D721Med (cell line): ENCODE measurements at places on chromosomes 12 and 14.

GRCh38 chr14:79037106-79037505 is 866.9 kb downstream of the NRXN3 start:
- DNase-seq = no peak

DNA sequence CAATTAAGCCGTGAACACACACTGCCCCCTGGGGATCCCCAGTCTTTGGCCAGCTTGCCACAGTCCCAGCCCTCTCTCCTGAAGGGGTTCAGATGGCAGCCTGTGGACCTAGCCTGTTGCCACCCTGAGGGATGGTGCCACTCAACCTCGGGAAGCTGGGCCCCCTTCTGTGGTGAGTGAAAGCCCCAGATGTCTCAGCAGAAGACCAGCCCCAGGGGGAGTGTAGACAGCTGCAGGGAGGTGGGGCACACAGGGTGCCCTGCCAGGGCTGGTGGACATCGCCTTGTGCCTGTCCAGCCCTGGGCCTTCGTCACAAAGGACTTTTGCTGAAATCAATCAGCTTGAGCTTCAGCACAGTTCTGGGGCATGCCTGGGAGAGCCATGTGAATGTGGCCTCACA is 32.4 kb downstream of the C14orf132 start:
- no peak for DNase-seq

- no peak for DNase-seq
Measured at GRCh38 chr12:75978677-75979076, 52.9 kb downstream of the PHLDA1 start.

- no peak for DNase-seq
Measured at GRCh38 chr12:22310709-22311108, 23.8 kb downstream of the ST8SIA1 start.

GRCh38 chr12:51798501-51798900 is 50.0 kb downstream of the FIGNL2 start:
- DNase-seq = no peak

- no peak for DNase-seq
Measured at GRCh38 chr14:43855556-43855955, 651.5 kb downstream of the FSCB start.

DNA sequence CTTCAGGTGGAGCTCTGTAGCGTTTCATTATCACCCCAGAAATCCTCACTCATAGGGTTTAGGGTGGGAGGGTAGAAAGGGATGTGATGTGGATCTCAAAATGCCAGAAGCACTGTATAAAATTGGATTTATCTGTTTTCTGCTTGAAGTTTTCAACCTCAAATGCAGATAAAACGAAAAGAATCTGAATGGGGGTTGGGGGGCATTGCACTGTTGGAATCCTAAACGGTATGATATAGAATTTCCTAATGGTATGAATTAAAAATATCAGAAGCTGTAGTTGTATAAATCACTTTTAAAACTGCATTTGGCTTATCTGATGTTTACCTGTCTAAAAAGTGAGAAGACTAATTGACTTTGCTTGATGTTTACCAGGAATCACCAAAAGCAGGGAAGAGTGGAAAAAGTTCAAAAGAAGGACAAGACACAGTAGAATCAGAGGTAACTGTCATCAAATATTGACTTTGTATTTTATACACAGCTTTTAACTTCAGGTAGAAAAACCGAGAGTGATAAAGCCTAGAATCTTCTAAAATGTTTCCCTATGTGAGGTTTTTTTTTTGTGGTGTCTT is 1.1 kb downstream of the PPP2R5C start:
- no peak for DNase-seq

DNA sequence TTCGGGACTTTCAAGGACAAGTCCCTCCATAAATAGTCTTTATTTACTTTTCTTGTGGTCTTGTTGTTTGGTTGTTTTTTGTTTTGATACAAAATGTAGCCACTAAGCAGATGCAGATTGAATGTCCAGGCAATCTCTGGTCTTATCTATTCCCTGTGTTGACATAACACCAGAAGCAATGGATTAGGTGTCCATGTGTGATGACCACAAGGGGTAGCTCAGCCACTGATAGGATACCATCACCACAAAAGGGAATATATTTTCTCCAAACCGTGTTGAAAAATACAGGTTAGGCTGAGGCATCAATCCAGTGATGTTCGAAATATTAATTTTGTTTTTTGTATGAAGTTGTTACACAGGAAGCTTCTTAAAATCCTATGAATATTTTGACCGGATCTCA is 196.3 kb downstream of the EPS8 start:
- no peak for DNase-seq

- DNase-seq = no peak
Measured at GRCh38 chr12:1283316-1283715, 292.3 kb downstream of the ERC1 start.

- no peak for DNase-seq
Measured at GRCh38 chr12:93790472-93791152, 113.4 kb downstream of the CRADD start.

DNA sequence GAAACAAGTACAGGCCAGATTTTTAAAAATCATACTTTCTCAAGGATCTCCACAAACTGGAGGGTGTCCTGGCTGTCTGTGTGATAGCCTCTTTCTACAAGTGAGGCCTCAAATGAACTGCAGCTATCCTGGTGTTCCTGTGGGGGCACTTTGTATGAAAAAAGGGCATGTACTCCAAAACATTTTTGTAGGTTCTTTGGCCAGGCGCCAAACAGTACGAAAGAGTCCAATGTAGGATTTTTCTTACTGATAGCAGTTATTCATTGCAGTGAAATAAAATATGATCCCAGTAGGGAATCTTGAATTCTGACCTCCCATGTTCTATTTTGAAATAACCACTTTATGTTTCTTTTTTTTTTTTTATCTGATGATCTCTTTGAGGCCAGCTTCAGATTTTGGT is 381.7 kb downstream of the PAWR start:
- no peak for DNase-seq

DNA sequence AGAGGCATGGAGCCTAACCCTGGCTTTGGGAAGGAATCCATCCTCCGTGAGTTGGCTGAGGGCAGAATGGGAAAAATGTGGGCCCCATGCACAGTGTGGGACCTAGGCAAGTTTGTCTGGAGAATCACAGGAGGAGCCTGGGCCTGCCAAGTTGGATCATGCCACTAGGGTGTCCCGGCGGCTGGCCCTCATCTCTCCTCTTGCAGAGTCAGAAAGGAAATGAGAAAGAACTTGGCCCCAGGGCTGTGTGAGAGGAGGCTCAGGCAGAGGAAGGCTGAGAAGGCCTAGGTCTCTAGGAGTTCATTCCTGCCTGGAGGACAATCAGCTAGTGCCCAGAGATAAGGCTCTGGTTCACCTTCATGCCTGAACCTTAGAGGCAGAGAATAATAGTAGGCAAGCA is 2.5 kb upstream of the ESRRB start:
- DNase-seq = no peak

GRCh38 chr12:89225401-89225800 is 126.9 kb downstream of the DUSP6 start:
- no peak for DNase-seq

GRCh38 chr12:124694846-124695497 is 127.6 kb upstream of the NCOR2 start:
- DNase-seq = no peak

DNA sequence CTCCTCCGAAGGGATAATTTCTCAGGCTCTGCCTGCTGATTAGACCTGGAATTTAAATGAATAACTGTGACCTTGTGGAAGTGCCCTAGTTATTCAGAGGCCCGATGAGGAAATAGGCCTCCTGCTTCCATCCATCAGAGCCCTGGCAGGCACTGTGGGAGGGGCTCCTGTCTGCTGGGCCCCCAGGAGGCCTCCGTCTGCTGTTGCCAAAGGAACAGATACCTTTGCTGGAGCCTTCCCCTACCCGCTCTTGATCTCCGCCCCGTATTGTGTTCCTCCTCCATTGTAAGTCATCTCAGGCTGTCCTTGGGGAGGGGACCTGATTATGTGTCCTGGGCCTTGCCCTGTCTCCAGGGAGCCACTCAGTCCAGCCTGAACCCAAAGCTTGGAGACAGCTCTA is 112.3 kb downstream of the NRXN3 start:
- no peak for DNase-seq

DNA sequence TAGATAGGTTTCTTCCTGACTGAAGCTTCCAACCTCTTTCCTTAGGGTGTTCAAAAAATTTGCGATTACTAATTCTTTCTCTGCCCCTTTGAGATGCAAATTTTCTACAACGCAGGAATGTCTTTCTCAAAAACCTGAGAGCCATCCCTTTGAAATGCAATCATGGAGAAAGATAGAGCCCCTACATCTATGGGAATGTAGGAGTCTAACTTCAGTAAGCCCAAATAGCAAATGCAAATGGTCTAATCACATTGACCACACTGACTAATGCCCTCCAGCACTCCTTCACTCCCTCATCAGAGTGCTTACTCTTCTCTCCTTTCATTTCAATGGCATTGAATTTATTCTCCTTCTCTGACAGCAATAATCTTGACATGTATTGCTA is 107.1 kb downstream of the SLC6A15 start:
- DNase-seq = no peak

GRCh38 chr12:129839679-129840078 is 64.1 kb downstream of the TMEM132D start:
- no peak for DNase-seq

DNA sequence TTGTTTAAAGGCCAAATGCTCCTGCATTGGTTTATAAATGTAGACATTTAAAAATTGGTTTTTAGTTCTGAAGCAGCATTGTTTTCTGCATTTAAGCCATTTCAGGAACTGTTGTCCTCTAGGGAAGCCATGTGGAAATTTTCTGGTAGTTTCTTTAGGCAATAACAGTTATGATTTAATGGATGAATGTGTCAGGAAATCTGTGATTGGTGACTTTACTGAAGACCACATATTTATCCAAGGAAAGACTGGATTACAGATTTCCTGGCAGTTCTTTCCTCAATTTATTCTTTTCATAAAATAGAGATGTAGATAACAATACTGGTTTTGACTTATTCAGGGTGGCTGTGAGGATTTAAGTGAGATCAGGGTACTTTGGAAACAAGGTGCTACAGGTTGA is 27.6 kb downstream of the TBC1D15 start:
- DNase-seq = no peak

- DNase-seq = no peak
Measured at GRCh38 chr12:57343703-57344378, 87.0 kb downstream of the R3HDM2 start.

GRCh38 chr14:59679872-59680271 is 103.3 kb upstream of the CCDC175 start:
- DNase-seq = no peak

GRCh38 chr12:15984097-15984800 is 73.1 kb downstream of the DERA start:
- DNase-seq = no peak

- DNase-seq = no peak
Measured at GRCh38 chr12:84843593-84844144, 68.9 kb downstream of the SLC6A15 start.

GRCh38 chr14:103141117-103141796 is 18.0 kb downstream of the TNFAIP2 start:
- peak; percentile 74 for DNase-seq

GRCh38 chr14:77682158-77682553 is 25.7 kb downstream of the ALKBH1 start:
- no peak for DNase-seq

- no peak for DNase-seq
Measured at GRCh38 chr12:47077206-47078085, 2.0 kb upstream of the PCED1B start.

DNA sequence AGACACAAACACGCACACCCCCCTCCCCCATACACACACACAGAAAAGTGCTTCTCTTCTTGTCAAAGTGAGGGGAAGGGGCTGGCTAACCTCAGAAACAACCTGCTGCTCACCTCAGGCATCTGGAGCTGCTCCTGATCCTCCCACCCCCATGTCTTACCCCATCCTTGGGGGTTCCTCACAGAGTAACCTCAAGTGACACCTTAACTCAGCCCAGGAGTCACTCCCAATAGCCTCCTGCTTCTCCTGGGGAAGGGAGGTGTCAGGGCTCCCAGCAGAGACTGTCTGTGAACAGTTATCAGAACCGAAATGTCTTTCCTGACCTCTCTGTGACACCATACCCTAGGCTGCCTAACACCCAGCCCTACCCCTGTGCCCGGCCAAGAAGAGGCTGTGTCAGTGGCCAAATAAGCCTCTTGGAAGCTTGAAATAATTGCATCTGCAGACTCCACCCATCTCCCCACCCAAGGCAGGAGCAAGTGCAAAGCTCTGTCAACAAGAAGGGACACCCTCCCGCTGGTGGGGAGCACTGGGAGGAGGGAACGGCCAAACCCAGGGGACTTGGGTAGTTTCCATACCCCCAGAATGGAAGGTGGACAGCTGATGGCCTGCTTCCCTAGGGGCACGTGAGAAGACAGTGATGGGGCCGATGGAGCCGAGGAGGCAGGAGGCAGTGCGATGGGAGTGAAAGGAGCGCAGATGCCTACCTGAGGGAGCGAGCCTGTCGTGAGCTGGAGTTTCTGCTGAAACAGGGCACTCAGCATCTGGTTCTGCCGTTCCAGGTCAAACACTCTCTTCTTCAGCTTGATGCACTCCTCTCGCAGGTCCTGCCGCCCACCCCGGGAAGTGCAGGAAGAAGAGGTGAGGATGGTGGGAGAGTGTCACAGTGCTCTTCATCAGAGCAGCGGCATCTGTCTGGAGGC is 26.8 kb downstream of the NCKAP5L start:
- DNase-seq = no peak

GRCh38 chr14:67569651-67570290 is 30.3 kb downstream of the PIGH start:
- no peak for DNase-seq

DNA sequence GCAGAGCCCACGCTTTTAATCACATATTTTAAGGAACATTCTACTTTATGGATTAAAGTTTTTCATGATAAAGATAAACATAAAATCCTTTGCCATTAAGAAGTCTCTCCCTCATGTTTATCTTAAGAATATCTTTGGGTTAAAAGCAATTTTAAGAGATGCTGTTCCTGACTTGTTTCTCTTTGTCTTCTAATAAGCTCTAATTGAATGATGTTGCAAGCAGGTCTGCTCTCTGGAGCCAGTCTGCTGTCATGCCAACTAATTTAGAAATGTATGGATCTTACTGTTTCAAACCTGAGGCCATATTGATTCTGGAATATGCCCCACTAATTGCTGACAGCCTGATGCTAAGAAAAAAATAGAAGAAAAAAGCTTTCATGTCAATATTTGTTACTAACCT is 173.6 kb downstream of the TTC8 start:
- DNase-seq = no peak

DNA sequence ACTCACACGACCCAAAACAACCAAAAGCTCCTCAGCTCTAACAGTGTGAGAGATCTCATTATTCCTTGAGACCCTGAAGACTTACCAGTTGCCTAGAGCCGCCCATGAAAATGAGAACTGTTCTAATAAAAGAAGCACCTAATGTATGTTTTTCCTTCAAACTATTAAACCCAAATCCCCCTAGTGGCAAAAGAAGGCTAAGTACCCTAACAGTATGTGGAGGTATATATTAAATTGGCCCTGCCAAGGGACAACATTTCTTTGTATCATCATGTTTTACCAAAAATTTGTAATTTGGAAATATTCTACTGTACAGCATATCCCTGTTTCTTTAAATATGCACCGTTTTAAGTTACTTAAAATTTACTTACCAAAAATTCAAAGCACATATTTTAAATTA is 38.0 kb upstream of the PPFIA2 start:
- no peak for DNase-seq

GRCh38 chr14:49619730-49620129 is 696 bp downstream of the RPL36AL start:
- DNase-seq = no peak

- DNase-seq = no peak
Measured at GRCh38 chr14:43135877-43136411, 1371.1 kb downstream of the FSCB start.
